ENCODE measurements at places on chromosomes 4 and X.

GRCh38 chr4:129862461-129862860 lies 766.5 kb downstream of the C4orf33 start:
- DNase-seq, result no peak

DNA sequence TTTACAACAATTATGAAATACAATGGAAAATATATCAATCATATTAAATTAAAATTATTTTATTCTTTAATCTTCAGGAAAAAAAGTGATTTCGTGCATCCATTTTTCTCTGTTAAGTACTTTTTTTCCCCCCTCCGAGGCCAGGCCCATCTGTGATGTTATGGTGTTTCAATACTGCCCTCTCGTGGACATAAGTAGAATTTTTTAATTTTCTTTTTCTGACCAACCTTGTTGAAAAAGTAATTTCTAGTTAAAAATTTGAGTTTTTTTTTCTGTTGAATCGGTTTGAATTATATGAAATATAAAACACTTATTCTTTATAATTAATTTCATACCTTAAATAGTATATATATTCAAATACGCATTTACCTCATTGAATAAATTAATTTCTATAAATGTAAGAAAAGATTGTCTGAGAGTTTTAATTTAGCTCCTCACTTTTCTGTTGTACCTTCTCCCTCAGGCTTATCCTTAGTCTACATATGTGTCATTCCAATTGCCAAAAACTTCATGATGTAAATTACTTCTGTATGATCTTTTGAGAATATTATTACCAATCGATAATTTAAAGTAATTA lies 175.8 kb upstream of the TECRL start:
- peak; percentile 8 for DNase-seq

DNA sequence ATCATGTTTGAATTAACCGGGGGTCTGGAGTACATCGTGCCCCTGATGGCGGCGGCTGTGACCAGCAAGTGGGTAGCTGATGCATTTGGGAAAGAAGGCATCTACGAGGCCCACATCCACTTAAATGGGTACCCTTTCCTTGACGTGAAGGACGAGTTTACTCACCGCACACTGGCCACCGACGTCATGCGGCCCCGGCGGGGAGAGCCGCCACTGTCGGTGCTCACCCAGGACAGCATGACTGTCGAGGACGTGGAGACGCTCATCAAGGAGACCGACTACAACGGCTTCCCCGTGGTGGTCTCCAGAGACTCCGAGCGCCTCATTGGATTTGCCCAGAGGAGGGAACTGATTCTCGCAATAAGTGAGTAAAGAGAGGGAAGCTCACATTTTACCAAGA lies 56.9 kb downstream of the CLCN4 start:
- DNase-seq, result no peak

DNA sequence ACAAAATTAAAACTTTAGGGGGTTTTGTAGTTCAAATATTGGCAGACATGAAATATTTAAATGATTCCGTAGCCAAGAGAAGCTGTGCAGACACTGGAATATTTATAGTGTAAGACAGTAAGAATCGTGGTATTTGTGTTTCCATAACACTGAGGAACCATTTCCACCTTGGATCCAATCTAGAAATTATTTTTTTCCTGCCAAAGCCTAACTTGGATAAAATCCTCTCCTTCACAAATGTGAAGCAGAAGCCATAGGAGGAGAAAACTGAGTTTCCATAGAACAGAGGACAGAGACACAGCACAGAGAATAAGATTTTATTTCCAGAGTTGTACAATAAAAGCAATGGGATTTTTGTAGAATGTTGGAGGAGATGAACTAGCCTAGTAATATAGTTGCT lies 19.9 kb upstream of the SRPX start:
- DNase-seq, result no peak

DNA sequence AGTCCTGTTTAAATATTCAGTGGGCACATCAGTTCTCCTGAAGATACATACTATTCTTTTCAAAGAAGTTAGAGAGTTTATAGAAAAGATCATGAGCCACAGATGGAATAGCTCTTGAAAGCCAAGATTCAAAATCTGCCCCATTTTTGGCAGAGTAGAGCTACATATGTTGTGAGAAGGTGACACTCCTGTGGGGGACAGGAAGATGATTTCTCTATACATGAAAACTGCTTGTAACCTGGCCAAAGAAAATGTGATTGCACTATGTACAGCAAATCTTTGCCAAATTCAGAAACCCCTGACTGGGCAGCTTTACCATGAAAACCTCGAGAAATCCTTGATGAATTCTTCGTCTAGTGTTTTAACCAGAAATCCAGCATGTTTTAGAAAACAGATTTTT lies 44.9 kb downstream of the GPM6A start:
- DNase-seq, result no peak

GRCh38 chr4:1195109-1195671 lies 22.8 kb upstream of the SPON2 start:
- DNase-seq, result no peak

GRCh38 chr4:68905598-68905938 lies 46.0 kb downstream of the UGT2A3 start:
- DNase-seq, result no peak

GRCh38 chr4:13536607-13537006 lies 7.7 kb downstream of the NKX3-2 start:
- DNase-seq, result no peak

DNA sequence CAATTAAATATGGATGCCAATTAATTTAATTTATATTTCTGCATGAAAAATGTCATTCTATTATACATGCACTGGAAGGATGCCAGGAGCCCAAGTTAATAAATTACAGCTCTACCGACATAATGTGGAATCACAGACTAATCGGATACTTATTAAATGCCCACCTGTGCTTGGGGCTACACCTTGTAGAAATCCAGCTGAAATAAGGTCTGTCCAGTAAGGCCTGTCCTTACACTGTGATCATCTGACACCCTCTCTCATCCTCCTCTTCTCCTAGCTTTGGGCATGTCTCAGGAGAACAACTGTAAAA lies 6.0 kb upstream of the SHISA3 start:
- no peak for DNase-seq

GRCh38 chrX:33906971-33907370 lies 225.1 kb downstream of the FAM47A start:
- DNase-seq, result no peak

GRCh38 chr4:55808186-55808585 lies 11.4 kb upstream of the EXOC1L start:
- DNase-seq, result no peak

GRCh38 chrX:10926891-10927290 lies 184.2 kb upstream of the HCCS start:
- DNase-seq, result peak; percentile 53

DNA sequence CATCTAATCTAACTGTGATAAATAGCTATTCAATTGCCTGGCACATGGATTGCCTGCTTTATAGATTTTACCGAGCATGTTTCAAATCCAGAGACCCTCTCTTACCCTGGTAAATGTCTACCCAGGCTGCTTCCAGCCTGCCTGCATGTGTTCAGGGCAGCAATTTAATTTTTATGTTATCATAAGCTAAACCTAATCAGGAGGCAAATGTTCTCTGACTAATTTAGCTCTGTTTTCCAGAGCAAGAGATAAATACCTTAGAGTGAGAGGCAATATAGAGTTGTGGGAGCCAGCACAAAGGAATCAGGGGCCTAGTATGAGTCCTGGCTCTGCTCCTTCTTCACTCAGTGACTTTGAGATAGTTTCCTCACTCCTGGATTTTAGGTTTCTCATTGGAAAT lies 37.7 kb downstream of the PARM1 start:
- no peak for DNase-seq

- DNase-seq, result no peak
These were observed 109.2 kb downstream of the DCTD start for GRCh38 chr4:182807767-182808548.

- peak; percentile 52 for DNase-seq
These were observed 69.8 kb downstream of the SHROOM3 start for GRCh38 chr4:76504613-76505465.

Measured in EL (cell line).